Suppressor macrophage treated with lipopolysaccharide for 4 hours (primary cell): ENCODE measurements at places on chromosomes 5 and 9.
A peak's percentile ranks its signal among the peaks of the same experiment; 100 is the strongest.

DNA sequence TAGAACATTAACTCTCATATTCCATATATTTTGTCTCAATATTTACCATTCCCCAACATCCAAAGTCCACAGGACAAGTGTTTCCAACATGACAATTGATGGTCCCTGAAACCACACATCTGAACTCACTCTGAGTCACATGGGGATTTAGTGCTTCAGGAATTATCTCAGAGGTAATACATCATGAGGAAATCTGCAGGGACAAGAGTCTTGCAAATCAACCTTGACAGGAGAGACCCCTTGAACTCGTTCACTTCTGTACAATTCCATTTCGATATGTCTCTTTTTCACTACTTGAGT lies 119.7 kb upstream of the ABCA1 start:
- DNase-seq = no peak

DNA sequence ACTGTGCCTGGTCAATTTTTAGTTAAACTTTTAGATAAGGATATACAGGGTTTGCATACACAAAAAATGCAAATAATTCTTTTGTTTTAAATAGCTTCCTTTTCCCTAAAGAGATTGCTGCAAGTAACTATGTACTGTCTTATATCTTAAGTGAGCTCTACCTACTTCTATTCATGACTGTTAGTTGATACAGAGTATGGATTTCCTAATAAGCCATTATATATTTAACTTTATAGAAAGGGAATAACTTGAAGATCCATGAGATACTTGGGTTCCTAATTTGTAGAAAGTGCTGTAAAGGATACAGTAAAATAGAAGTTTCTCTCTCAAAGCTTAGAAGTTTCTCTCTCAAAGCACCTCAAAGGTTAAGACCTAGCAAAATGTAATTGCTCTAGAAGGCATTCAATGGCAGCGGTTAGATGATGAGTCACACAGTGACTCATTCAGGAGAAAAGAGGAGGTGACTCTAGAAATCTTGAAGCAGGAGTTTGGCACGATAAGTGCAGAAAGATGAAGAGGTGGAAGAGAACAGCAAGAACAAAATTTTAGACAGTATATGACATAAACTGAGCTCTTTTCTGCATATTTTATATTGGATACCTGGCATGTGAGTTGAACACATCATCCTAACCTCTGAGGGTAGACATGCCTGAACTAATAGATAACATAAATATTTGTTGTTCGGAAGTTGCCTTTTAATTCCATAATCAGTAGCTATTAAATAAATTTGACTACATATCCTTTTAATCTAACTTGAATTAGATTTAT lies 5.5 kb upstream of the DNAJC21 start:
- peak; percentile 27 for DNase-seq

DNA sequence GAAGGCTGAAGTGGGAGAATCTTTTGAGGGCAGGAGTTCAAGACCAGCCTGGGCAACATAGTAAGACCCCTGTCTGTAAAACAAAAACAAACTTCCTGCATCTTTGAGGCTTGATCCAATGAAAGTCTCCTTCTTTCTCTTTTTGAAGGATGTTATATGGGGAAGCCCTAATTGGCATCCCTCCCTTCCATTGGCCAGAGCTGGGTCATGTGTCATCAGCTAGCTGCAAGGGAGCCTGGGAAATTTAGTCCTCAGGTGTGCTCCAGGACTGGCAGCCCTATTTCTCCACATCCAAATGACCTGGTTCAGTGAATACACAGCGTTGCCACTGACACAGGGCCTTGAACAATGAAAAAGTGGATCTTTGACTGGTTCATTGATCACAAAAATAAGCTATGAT lies 9.0 kb upstream of the IER5L start:
- no peak for DNase-seq

DNA sequence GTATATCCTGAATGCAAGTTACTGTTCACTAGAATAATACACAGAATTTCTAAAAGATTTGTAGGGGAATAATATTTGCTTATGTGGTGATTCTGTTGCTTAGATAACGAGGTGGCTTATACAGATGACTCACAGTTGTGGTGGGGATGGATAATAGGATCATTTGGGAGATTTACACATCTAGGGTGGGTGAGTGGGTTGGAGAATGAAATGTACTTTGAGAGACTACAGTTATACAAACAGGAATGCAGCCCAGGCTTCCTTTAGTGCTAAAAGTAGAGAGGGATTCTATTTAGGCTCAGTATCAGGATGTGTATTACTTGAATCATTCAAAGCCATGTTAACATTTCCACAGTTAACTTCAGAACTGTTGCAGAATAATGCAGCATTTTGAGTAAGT lies 1.8 kb downstream of the CTXN3 start:
- DNase-seq = no peak
